T-helper 2 cell treated with Interferon-gamma antibody and Interleukin-4, amounts not matched to agents 5 μg/mL and 100 μg/mL, for 36 hours (primary cell): ENCODE measurements at places on chromosomes 4 and X.

DNA sequence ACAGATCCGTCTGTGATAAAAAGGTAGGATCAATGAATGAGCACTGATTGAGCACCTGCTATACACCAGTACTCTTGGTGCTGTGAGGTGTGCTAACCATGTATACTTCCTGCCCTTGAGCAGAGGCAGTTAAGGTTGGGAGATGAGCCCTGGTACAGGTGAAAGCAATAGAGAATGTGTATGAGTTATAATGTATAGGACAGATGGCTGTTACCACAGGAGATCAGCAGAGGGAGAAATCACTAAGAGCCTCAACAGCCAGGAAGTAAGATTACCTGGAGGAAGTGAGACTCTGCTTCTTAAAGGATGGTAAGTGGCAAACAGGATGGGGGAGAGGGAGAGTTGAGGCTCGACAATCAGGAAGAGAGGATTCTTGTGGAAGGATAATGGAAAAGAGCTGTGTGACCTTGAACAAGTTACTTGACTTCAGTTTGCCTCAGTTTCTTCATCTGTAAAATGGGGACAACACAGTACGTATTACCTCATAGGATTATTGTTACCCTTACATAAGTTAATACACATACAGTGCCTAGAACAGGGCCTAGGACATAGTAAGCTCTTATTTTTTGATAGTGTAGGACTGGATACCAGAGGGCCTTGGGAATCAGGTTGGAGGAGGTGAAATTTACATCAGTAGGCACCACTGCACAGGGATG lies 9.1 kb downstream of the CXCR3 start:
- no peak for DNase-seq

DNA sequence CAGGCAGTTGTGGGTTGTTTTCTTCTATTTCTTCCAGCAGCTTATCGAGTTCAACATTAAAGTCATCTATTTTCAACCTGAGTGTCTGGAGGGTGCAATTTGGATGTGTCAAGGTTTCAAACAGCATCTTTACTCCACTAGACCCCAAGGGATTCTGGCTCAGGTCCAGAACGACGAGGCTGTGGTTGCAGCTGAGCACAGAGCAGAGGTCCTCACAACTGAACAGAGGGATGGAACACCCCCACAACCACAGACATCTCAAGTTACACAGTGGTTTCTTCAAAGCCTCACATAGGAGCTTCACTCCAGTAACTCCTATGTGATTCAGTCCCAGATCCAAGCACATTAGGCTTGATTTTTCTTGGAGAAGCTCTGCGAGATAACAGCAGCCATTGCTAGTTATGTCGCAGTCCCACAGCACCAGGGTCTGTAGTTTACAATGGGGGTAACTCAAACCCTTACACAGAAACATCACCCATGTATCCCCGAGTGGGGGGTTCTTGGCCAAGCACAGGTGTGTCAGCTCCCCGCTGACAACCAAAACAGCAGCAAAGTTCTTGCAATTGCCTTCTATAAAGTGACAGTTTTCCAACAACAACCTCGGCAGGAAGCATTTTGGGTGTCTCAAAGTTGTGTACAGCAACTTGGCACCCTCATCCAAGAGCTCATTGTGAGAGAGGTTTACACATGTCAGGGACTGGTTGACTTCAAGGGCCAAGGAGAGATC lies 2.8 kb downstream of the NLRP2B start:
- DNase-seq, result no peak

GRCh38 chr4:26762650-26763049 lies 98.0 kb upstream of the STIM2 start:
- DNase-seq, result no peak

- no peak for DNase-seq
Measured at GRCh38 chrX:39516427-39516841, 581.3 kb downstream of the BCOR start.

GRCh38 chr4:181158971-181159370 lies 1084.2 kb upstream of the TENM3 start:
- no peak for DNase-seq

DNA sequence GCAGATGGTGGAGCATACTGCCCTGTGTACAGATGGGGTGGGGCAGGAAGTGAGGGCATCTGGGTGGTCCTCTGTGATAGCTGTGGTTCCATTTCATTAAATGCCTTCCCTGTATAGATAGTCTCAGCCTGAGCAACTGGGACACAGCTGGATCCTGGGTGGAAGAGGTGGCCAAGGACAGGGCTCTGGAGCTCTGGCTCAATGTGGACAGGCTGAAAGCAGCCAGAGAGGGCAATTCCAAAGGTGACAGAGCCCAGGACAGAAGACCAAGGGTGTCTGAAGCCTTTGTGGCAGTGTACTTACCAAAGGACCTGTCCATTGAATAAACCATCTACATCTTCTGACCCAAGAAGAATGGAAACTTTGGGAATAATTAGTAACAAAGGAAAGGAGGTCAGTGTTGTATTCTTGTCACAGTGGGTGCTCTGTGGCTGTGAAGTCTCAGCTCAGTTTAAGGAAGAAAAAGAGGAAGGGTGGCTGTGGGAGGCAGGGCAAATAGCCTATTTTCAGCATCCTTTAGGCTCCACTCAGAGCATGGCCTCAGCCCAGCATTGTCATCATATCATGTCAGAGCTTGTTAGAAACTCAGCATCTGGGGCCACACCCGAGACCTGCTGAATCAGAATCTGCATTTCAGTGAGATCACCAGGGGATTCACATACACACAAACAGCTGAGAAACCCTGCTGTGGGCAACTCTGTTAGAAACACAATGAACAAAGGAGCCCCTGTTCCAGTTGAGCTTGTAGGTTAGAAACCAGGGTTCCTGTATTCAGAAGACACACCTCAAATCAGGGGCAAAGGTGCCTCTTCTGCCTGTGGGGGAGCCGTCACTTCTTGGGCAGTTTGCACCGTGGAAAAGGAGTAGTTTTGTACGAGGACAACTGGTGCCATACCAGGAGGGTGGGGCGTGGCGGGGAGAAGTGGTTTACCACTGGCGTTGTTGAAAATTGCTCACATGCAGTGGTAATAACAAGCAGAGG lies 168.6 kb downstream of the PTTG2 start:
- DNase-seq, result peak; percentile 74

DNA sequence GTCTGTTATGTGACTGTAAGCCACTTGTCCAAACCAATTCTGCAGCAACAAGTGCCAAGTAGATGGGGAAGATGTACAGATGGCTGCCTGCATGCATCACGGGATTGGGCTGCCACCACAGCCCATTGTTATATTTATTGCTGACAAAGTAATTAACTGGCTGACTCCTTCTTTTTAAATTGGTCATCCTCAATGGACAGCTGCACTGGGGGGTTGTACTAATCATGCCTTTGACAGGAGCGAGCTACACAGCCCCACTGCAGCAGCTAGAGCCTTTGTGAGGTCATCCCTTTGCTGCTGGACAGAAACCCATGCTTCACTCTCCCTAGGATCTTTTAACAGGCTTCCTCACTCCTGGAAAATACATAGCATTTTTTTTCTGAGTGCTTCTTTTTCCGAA lies 146.7 kb upstream of the CXXC4 start:
- DNase-seq, result no peak

- DNase-seq, result no peak
Measured at GRCh38 chr4:57763070-57763469, 652.9 kb upstream of the IGFBP7 start.

GRCh38 chrX:115147220-115147619 lies 42.0 kb upstream of the RBMXL3 start:
- no peak for DNase-seq

DNA sequence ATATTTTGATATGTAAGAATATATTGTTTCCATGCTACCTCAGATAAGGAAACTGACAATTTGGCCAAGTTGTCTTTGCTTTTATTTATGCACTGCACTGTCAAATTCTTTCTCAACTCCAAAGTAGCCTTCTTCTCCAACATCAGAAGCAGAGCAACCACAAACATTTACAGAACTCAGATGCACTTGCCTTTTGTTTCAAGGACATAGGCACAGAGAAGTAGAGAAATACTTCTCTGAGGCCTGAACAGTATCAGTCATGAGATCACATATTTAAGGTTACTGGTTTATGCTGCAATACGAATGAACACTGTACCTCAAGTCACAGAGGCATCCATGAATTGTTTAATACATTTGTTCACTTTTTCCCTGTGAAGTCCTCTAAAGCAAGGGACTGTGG lies 606.1 kb upstream of the SLIT2 start:
- DNase-seq, result no peak
